ENCODE measurements at places on chromosomes 2 and 18. TPM values are rescaled to one million over a fixed set of nuclear protein-coding genes. Genes with fewer than 3 reads are reported as not detected.

Gene CNGA3
- total RNA-seq, result not detected

- H3K4me3 ChIP-seq, result no peak overlapping the region
- no peak for DNase-seq
- H3K27ac ChIP-seq, result no peak overlapping the region
- H3K27me3 ChIP-seq, result no peaks in the 10 kb centered on the region
- H3K36me3 ChIP-seq, result no peaks in the 10 kb centered on the region
- no peaks in the 10 kb centered on the region for H3K4me1 ChIP-seq
Observed at GRCh38 chr2:30481323-30481800, 34.3 kb downstream of the LCLAT1 start.

DNA sequence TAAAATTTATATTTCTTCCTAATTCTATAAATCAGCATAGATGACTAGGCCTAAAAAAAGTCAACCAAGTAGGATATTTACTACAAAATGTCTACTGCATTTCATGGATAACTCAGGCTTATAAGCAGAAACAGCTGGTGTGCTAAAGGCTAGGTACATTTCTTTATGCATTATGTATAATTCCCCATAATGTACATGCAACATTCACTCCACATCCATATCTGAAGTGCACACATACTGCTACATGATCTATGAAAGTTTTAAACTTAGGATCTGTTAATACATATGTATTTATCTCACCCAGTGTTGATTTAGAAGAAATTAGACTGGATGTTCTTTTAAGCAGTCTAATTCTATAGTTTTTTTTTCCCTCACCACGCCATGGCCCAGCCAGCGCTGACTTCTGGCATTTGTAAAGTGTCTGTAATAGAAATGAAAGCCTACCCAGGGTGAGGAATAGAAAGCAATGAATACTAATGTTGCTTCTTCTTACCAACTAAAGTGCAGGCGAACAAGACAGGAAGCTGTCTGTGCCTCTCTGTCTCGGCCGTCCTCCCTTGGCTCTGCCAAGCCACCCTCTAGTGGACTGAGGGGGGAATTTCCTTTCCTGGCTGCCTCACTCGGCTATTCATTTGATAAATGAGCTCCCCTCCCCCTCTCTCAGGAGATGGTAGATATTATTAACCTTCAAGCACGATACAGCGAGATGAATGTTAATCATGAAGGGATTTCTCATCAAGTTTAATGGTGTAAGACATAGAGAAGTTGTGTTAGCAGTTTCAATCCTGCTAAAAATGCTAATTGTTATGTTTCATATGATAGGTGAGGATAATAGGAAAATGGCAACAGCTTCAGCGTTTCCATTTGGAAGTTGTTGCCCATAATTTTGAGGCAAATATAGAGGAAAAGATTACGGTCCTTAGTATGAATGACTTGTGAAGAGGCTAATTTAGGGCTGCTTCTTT is 384.5 kb downstream of the MTX2 start:
- H3K4me3 ChIP-seq, result no peak overlapping the region
- H3K27ac ChIP-seq, result peak overlapping the region; percentile 64
- no peaks in the 10 kb centered on the region for H3K36me3 ChIP-seq

GRCh38 chr2:236177967-236178889 is 10.0 kb upstream of the GBX2 start:
- no peak overlapping the region for H3K27ac ChIP-seq
- peaks cover 4% of the 10 kb centered on the region for H3K4me1 ChIP-seq
- H3K36me3 ChIP-seq, result no peaks in the 10 kb centered on the region
- no peak overlapping the region for H3K4me3 ChIP-seq
- no peak for DNase-seq
- peaks cover 23% of the 10 kb centered on the region for H3K27me3 ChIP-seq

All from uterus (tissue), 4 donors.